NCI-H1436 (cell line): ENCODE measurements at places on chromosomes 2 and 18.

GRCh38 chr18:62973689-62974088 is 258.3 kb downstream of the PHLPP1 start:
- DNase-seq, result no peak

- DNase-seq, result no peak
Measured at GRCh38 chr2:124248386-124248785, 223.3 kb downstream of the CNTNAP5 start.

GRCh38 chr2:211730215-211730614 is 808.4 kb downstream of the ERBB4 start:
- DNase-seq, result no peak

- DNase-seq, result no peak
Measured at GRCh38 chr2:71783815-71784214, 330.5 kb downstream of the DYSF start.

DNA sequence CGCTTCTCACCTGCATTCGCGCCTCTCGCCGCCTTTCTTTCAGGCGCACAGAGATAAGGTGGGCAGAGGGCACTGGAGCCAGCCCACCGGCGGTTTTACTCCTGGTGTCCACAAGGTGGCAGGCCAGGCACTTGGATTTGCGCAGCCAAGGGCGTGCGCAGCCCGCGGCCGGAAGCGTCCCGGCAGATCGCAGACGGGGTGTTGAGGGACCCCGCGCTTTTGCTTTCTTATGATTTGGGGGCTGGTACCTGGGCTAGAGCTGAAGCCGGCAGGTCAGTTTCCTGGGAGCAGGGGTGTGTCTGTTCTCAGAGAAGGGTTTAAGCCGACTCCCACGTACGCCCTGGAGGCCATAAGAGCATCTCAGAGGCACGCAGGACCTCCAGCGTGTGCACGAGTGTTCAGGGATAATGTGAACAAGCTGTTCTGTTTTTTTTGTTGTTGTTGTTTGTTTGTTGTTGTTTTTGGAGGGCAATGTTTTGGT is 305.6 kb upstream of the CXCR4 start:
- peak; percentile 77 for DNase-seq

- DNase-seq, result no peak
Measured at GRCh38 chr2:224711381-224711780, 4.8 kb downstream of the CCDC195 start.

DNA sequence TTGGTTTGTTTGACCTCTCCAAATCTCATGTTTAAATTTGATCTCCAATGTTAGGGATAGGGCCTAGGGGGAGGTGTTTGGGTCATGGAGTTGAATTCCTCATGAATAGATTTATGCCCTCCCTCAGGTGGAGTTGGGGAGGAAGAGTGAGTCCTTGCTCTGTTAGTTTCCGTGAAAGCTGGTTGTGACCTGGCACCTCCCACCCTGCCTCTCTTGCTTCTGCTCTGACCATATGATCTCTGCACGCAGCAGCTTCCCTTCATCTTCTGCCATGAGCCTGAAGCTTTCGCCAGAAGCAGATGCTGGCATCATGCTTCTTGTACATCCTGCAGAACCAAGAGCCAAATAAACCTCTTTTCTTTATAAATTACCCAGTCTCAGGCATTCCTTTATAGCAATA is 231.6 kb upstream of the ERBB4 start:
- no peak for DNase-seq

GRCh38 chr18:62018034-62018758 is 125.4 kb upstream of the RNF152 start:
- DNase-seq, result no peak

DNA sequence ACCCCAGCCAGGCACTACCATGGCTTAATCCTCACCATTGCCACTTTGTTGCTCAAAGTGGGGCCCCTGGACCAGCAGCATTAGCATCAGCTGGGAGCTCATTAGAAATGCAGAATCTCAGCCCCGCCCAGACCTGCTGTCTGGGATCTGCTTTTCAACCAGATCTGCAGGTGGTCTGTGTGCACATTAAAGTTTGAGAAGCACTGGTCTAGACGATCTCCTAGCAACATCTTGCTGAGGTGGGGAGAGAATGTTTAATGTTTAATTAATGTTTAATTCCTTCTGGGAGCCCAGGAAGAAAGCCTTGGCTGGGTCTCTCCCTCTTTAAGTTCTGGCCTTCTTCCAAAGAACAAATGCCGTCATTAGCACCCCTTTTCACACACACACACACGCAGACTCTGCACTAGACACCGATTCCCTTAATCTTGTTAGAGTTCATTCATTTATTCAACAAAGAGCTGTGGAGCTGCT is 53.7 kb downstream of the EDAR start:
- no peak for DNase-seq

DNA sequence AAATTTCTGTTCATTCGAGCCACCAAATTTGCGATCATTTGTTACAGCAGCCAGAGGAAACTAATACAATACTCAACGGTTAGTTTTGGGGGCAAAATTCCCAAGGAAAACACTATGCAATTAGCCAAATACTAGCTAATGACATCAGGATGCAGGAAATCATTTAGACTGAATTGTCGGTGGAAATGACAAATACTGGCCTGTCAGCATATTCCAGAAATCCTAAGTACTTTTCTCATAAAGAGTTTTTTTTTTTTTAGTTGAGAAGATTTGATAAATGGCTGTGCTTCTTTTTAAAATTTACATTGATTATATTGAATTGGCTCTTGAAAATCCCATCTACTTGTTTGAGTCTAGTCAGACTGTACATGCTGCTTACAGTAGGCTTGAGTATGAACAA is 410.1 kb downstream of the SUCLG1 start:
- DNase-seq, result no peak
